ENCODE measurements at places on chromosomes 3 and 15.

DNA sequence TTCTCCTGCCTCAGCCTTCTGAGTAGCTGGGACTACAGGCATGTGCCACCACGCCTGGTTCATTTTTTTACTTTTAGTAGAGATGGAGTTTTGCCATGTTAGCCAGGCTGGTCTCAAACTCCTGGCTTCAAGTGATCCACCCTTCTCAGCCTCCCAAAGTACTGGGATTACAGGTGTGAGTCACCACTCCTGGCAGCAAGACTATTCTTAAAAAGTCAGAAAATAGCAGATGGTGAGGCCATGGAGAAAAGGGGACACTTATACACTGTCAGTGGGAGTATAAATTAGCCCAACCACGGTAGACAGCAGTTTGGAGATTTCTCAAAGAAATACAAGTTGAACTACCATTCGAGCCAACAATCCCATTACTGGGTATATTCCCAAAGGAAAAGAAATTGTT is 603.3 kb upstream of the TBL1XR1 start:
- DNase-seq, result no peak

DNA sequence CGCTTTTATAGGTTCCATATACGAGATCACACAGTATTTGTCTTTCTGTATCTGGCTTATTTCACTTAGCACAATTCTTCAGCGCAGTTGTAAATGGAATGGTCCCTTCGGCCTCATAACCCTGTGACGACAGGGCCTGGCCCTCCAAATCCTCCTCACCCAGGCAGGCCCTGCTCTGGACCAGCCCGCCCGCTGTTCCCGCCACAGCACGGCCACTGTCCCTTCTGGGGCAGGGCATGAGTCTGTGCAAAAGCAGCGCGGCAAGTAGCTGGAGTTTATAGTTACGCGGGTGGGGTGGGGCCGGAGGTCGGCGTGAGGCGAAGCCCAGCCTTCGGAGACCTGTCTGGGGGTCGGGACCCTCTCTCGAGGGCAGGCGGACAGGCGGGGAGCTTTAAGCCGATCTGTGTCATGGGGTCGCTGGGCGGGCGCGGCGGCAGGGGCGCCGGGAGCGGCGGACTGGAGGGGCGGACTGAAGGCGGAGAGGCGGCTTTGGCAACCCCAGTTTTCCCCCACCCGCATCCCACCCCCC is 543 bp downstream of the ARPIN start:
- DNase-seq, result peak; percentile 14

GRCh38 chr3:171459137-171459941 is 866 bp downstream of the TNIK start:
- no peak for DNase-seq

- DNase-seq, result peak; percentile 13
Observed at GRCh38 chr3:41434781-41435180, 235.5 kb downstream of the CTNNB1 start.

- no peak for DNase-seq
Observed at GRCh38 chr3:31105011-31105410, 210.6 kb upstream of the GADL1 start.

DNA sequence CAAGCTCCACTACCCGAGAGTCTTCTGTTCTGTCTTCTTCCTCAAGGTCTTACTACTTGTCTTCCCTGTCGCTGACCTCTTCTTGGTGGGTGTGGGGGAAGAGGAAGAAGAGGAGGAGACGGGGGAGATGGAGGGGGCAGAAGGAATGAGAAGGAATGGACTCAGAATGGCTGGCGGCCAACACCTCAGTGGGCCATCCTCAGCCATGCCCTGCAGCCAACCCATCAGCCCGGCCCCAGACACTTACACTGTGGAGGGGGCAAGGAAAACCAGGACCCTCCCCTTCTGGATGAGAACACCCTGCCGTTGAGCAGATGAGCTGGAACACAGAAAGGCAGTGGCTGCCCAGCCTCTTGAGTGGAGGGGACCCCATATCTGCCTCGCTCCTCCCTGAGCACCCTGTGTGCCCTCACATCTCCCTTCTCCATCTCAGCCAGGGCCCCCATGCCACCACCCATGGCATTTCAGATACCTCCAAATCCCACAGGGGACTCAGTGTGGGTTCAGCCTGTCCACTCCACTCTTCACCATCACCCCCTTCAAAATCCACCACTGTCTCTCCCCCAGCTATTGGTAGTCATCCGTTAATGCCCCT is 45.5 kb upstream of the PRR23E start:
- DNase-seq, result no peak

- no peak for DNase-seq
Observed at GRCh38 chr3:188358787-188359493, 205.0 kb downstream of the LPP start.

DNA sequence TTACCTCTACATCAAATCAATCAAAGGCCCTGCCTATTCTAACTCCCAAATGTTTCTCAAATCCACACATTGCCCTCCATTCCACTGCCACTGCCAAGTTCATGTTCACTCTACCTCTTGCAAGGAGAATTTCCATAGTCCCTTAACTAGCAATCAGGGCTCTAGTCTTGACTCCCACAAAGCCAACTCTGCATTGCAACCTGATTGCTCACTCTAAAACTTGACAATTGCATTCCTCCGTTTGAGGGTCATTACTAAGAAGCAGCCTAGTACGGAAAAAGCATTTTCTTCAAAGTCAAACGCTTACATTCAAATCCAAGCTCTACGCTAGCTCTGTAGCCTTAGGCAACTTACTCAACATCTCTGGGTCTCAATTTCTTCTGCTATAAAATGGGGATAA is 1.2 kb downstream of the CPA3 start:
- DNase-seq, result peak; percentile 6

DNA sequence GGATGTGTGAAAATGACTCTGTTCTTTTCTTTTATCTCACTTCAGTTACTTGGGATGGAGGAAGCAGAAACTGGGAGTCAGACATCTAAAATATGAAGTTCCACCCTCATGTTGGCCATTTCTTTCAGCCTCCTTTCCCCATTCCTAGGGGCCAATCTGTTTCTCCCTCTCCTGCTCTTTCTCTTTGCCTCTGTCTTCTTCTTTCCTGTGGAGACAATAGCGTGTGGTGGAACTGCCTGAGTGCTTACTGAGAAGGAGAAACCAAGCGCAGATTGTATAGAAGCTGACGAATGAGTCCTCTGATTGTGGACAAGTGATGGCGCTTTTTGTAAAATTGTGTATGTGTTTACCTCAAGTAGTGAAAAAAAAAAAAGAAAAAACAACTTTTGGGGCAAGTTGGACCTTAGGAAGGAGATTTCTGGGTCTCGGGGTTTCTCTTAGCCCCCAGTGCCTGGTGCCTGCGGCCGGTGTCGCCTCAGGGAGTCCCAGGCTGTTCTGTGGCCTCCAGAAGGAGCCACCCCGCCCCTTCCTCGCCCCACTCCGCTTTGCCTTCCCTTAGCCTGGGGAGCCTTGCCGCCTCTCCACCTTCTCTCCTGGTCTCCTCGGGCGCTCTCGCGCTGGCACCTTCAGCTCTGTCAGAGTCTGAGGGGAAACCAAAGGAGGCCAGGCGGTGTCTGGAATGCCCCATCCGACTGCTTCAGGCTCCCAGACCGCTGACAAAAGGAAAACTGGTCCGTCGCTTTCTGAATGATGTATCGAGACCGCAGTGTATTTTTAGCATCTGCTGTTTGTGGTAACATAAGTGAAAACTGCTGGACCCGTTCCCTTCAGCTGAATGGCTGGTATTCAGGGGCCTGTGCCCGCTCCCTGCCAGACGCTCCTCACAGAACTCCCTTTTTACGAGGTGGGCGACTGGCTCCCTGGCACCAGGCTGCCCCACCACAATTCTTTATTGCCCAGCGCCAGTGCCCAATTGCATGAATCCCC is 30.1 kb downstream of the SCG5 start:
- DNase-seq, result peak; percentile 85

DNA sequence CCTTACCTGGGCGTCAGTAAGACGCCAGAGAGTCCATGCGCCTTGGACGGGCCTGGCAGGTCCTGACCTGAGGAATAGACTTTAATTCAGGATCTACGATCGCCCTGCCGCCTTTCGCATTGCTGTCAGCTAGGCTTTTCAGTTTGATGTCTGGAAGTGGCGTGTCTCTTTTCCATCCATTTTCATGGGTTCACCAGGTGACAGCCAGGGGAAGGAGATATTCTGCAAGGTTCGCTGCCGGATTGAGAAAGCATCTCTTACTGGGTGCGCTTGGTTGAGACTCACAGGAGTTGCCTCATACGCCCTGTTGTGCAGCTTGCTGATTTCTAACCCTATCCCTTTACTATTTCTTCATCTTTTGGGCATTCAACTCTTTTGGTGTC is 7.4 kb downstream of the EPHA3 start:
- peak; percentile 42 for DNase-seq

- DNase-seq, result peak; percentile 6
Observed at GRCh38 chr15:34223904-34224596, 766 bp upstream of the EMC4 start.

- DNase-seq, result no peak
Observed at GRCh38 chr3:37540786-37541185, 320.9 kb upstream of the CTDSPL start.

DNA sequence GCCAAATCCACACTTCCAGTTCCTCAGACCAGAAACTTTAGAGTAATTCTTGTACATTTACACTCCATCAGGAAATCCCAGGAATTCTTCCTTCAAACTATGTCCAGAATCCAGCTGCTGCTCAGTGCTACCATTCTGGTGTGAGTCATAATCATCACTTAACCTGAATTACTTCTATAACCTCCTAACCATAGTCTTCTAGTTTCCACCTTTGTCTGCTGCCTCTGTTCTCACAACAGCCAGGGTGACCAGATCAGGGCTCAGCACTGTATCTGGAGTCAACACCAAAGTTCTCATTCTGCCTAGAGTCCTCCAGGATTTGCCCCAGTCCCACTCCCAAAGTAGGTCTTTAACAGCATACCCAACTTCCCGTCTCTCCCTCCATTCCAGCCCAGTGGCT is 3.4 kb downstream of the CLDND1 start:
- no peak for DNase-seq

- no peak for DNase-seq
Observed at GRCh38 chr15:78968539-78969271, 23.9 kb upstream of the CTSH start.

- DNase-seq, result no peak
Observed at GRCh38 chr3:41053220-41053619, 146.1 kb upstream of the CTNNB1 start.

DNA sequence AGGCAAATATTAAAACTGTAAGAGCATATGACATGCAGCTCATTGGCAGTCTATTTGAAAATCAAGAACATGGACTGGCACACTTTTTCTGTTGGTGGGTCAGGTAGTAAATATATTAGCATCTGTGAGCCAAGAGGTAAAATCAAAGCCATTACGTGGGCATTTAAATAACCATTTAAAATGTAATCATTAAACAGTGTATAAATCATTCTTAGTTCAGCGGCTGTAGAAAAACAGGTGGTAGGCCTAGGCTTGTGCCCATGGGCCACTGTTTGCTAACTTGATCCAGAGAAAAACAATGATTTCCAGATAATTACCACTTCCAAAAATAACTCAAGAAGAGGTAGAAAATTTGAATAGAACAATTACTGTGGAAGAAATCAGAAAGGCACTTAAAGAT is 105.1 kb downstream of the CHST2 start:
- no peak for DNase-seq

- peak; percentile 89 for DNase-seq
Observed at GRCh38 chr3:194296454-194297263, 54.5 kb downstream of the CPN2 start.

GRCh38 chr15:85313339-85313738 is 67.1 kb upstream of the AKAP13 start:
- no peak for DNase-seq

DNA sequence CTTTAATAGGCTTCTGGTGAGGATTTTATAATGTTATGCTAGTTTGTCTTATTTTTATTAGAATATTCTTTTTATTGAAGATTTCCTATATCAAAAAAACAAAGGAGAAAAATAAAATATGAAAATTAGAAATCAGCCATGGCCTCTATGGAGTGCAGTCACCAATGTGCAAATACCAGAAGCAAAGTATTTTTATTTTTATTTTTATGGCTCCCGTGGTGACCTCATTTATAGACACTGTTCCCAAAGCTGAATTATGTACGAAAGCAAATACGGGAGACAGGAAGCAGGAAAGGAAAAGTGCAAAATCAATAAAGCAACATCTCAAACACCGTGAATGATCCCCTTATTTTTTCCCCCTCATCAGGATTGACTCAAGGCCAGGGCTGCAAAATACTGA is 35.1 kb downstream of the DAZL start:
- no peak for DNase-seq

- peak; percentile 44 for DNase-seq
Observed at GRCh38 chr3:141094790-141095545, 43.8 kb downstream of the SPSB4 start.

- DNase-seq, result peak; percentile 65
Observed at GRCh38 chr15:70892912-70893560, 410 bp downstream of the LRRC49 start.

GRCh38 chr15:52718551-52718950 is 39.4 kb upstream of the ATOSA start:
- no peak for DNase-seq

DNA sequence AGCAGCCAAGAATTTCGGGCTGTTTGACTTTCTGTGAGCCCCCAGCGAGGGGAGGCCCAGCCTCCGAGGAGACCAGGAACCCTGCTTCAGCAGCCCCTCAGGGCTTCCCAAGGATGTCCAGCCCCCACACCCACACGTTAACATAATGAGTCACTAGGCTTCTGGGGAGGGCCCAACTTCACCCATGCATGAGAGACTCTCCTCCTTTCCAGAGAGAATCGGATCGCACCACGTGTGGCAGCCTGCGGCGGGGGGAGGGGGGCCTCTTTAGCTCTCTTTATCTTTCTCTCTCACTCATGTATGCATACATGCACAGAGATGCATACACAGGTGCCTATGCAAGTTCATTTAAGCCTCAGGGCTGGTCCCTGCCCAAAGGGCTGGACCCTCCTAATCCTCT is 3.1 kb upstream of the AP2M1 start:
- peak; percentile 50 for DNase-seq

DNA sequence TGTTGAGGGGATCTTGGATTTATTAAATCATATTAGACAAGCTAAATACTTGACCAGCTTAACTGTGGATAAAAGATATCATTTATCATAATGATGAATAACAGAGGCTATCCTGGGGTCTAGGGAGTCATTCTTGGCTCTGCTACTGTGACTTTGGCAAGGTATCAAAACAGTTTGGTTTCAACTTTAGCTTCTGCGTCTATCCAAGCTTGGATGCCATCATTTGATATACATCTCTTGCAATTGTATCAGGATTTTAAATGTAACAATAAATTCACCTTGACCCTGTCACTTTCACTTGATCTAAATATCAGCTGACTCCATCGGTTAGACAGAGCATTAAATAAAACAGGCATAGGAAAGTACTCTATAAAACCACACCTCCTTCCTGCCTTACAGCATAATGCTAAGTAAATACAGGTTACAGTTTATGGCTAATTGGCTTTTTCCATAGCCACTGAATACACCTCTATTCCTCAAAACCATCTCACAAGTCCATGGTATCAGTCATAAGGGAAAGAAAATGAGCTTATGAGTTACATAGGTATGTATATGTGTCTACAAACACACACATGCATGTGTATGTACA is 262.9 kb downstream of the CTNNB1 start:
- DNase-seq, result no peak
